ENCODE measurements at places on chromosomes 12 and 14.
A peak's percentile ranks its signal among the peaks of the same experiment; 100 is the strongest.

DNA sequence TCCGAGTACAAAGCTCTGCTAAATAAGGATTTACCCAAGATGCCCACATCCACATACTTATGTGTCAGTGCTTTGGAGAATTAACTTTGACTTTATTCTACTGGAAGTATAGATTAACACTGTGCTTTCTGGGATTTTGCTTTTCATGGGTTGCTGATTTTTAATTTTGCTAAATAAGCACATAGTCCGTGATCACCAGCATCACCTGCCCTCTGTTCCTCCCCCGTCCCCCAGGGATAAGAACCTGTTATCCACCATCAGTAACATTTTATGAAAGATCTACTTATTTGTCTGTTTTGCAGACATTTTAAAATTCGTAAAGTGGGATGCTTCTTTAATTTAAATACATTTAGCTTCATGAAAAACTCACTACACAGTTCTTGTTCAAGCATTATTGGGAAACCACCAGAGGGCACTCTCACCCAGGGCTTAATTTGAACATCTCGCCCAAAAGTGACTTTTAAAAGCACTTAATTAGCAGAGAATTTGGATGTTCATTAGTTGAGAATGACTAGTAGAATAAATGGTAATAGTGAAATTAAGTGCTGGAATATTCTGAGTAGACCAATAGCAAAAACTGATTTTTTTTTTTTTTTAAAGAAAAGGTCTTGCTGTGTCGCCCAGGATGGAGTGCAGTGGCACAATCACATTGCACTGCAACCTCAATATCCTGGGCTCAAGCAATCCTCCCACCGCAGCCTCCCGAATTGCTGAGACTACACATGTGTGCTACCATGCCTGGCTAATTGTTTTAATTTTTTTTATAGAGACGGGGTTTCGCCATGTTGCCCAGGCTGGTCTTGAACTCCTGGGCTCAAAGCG, 35.7 kb downstream of the MRPL42 start:
- DNase-seq: peak; percentile 75

DNA sequence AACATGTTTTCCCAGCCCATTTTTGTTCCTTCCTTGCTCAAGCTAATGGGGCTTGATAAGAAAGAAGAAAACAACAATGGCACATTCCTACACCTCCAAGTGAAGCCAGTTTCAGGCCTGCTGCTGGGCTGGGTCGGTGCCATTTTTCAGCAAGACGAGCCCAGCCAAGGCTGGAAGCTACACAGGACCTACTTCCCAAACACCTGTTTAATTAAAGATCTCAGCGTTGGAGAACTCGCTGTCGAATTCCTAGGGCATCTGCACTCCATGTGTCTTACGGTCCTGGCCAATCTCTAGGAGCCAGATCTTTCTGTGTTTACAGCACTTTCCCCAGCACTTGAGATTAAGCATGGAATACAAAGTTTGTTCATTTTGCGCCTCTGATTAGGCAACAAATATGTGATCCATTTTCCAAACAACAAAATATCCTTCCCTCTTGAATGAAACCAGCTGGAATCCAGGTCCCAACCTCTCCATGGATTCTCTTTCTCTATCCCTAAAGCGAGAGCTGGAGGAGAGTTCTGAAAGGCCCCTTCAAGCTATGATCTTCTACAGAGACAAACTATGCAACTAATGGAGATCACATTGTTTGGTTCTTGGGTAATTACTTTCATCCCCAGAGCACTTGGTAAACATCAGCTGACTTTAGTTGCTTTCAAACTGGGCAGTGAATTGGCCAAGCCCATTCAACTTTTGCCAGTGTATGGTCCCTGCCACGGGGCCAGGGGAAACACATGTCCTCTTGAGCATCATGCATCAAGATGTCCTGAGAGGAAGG, 34.3 kb upstream of the TC2N start:
- DNase-seq: no peak

DNA sequence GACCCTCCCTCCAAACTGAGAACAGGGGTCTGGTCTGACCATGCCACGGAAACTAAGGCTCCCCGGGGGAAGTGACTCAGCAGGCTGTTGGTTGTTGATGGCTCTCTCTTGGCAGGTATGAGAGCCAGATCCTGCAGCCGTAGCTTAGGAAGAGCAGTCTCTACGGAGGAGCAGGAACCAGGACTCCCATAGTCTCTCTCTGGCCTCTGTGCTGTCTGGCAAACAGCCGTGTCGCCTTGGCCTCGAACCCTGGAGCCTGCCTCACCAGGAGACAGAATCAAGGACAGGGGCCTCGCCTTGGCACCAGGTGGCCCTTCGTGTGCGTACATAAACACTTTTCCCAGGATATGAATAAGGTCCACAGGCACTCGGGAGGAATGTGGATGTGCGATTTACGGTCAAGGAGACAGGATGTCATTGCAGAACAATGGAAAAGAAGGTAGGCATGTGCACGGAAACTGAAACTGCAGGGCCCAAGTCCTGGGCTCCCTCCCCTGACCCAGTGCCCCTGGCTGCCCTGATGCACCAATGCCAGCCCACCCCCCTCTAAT, 7.9 kb downstream of the VWF start:
- no peak for DNase-seq

DNA sequence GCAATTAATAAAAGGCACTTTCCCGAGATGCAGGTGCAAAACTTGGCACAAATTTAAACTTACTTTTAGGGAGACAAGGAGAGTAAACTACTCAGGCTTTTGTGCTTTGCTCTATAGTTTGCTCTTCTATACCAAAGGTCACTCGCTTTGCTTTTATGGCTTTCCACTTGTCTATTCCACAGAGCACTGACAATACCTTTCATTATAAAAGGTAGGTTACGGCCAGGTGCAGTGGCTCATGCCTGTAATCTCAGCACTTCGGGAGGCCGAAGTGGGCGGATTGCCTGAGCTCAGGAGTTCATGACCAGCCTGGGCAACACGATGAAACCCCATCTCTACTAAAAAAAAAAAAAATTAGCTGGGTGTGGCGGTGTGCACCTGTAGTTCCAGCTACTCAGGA, 32.9 kb downstream of the ALKBH1 start:
- DNase-seq: no peak

DNA sequence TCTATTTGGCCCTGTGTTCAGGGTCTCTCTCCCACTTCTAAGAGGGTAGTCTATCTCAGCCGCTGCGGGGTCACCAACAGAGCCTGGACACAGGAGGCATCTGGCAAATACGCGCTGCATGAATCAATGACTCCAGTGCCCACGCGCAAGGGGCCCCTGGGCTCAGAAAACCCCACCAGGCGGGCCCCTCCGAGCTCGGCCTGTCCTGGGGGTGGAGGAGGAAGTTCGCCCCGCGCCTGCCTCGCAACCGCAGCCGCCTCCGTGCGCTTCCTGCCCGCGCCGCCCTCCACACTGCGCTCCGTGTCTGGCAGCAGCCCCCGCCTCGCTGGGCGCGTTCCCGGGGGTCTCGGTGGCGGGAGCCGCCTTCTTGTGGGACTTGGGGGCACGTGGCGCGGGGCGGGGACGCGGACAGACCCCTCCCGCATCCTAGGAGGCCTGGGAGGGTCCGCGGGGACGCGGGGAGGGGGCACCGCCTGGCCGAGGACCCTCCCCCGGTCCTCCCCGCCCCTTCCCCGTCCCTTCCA, 811 bp upstream of the FBRSL1 start:
- peak; percentile 35 for DNase-seq

DNA sequence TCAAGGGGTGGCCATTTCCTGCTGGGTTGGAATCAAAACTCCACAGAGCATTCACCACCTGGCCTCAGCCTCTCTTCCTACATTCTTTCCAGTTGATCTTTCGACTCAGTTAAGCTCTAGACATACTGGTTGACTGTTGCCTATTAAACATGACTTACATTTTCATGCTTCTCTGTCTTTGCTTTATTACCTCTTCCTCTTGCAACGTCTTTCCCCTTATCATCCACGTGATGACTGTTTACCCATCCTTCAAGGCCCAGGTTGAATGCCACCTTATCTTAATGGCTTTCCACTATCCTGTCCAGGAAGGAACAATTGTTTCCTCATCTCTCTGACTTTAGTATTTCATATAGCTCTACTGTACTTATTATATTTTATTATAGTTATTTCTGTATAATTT, 24.4 kb upstream of the CCDC175 start:
- DNase-seq: no peak

GRCh38 chr14:24938593-24938992, 111.4 kb downstream of the STXBP6 start:
- DNase-seq: no peak

DNA sequence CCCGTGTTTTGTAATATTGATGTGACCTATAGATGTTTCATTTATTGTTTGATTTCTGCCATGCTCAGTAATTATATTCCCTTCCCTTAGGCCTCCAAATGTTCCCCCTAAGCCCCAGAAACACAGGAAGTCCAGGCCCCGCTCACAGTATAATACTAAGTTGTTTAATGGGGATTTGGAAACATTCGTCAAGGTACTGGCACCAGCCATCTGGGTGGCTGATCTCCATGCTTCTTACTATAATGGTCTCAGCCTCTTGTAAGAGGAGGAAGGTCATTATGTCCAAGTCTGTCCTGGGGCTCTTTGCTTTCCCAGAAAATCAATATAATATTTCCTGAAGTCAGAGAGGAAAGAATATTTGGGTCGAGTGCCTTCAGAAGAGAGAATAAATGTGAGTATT, 130.9 kb downstream of the KICS2 start:
- no peak for DNase-seq
